Pericardium fibroblast (primary cell): ENCODE measurements at places on chromosomes 2 and 18. TPM values are rescaled to one million over a fixed set of nuclear protein-coding genes. Genes with fewer than 3 reads are reported as not detected.

Gene TPRKB
- total RNA-seq = 19.5 and 29.9 TPM in 2 replicates

Gene RAB1A
- 87.7 and 89.5 TPM in 2 replicates for total RNA-seq

Gene DYNAP
- not detected in 2 replicates for total RNA-seq

Gene RAB6C
- not detected in 2 replicates for total RNA-seq

Gene ACVR2A
- 15.0 and 23.1 TPM in 2 replicates for total RNA-seq

Gene ZAP70
- total RNA-seq = 2.2 TPM in 1 of 2 replicates, not detected in the other

Gene TMEM131
- 13.8 and 22.6 TPM in 2 replicates for total RNA-seq

Gene SPC25
- total RNA-seq = 0.09 and 0.35 TPM in 2 replicates

Gene TFCP2L1
- not detected in 2 replicates for total RNA-seq

Gene DSC2
- 0.09 and 3.7 TPM in 2 replicates for total RNA-seq

Gene AKAIN1
- total RNA-seq = not detected in 2 replicates

Gene TMEM150A
- total RNA-seq = 22.9 and 26.7 TPM in 2 replicates
